ENCODE measurements at places on chromosomes 1 and 21.

DNA sequence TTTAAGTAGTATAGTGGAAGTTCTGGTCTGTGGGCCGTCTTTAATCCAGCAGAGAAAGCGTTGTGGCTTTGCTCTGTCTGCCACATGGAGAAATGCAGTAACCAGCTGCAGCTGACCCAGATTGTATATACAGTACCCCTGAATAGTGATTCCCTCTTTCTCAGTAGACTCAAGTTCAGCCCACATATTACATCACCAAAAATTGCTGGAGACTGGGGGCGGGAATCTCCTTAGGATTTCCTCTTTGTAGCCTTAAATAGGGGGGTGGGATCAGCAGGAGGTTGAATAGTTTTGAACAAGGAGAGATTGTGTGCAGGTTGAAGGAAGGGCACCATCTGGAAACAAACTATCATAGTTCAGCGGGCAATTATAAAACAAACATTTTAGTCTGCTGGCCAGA, at the start of gene ANGPTL1:
Gene ANGPTL1, minus strand, starts transcription at position 134 of the 400 bp plus-strand sequence. CDS start 5,301 bp downstream, outside the sequence.
- no peak for DNase-seq

GRCh38 chr1:15678578-15678977, 5.5 kb upstream of the PLEKHM2 start:
- no peak for DNase-seq

DNA sequence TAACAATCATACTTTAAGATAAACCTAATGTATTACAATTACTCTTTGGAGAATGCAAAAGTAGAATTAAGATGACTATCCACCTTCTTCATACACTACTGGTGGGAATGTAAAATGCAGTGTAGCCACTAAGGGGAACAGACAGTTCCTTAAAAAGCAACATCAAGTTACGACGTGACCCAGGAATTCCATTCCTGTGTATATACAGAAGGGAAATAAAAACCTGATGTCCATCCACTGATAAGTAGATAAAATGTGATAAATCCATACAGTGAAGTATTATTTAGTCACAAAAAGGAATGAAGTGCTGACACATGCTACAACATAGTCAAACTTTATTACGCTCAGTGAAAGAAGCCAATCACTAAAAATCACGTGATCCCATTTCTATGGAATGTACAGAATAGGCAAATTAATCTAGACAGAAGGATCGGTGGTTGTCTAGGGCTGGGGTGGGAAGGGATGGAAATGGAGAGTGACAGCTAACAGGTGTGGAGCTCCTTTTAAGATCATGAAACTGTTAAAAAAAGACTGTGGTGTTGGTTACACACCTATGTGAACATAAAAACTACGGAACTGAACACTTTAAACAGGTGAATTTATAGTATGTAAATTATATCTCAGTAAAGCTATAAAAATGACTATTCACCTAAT, 42.1 kb downstream of the NRIP1 start:
- DNase-seq: no peak

GRCh38 chr21:18382141-18382540, 21.4 kb downstream of the TMPRSS15 start:
- no peak for DNase-seq

DNA sequence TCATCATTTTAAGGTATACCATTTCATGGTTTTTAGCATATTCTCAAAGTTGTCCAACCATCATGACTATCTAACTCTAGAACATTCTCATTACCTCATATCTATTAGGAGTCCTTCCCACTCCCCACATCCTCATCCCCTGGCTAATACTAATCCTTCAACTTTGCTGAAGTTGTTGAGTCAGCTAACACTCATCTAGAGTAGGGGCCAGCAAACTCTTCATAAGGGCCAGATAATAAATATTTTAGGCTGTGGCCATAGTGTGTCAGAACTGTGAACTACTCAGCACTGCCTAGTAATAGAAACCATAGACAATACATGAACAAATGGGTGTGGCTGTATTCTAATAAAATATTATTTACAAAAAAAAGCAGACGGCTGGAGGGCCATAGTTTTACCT, 43.0 kb downstream of the TOR3A start:
- DNase-seq: no peak

DNA sequence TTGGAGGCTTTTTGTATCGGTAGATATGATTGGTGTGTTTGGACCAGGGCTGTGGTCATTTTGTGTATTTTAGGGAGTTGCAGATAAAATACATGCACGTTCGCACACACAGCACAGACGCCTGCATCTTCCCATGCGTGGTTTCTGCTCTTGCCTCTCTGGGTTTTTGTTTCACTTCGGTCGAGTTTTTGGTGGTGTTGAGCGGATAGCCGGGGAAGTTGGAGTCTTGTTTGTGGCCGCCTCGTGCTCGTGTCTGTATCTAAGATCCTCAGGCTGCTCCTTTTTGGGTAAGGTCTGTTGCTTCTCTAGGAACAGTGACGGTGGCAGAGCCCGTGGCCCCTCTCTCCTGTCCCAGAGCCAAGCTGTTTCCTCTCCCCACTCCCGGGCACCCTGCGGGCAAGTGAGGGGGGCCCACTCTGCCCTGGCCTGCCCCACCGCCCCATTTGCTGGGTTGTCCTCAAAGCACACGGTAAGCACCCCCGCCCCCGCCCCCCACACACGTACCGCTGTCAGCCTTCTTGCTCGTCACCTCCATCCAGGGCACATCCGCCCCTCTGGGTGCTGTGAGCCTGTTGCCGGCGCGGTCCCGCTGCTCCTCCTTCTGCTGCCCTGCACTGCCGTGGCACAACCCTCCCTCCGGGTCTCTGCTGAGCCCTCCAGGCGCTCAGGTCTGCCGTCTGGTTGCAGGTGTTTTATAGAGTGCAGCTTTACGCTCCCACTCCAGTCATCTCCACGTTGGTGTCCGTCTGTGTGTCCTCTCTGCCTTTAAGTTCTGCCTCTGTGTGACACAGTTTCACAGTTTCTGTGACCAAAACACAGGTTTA, 51.9 kb downstream of the AGPAT3 start:
- DNase-seq: no peak

GRCh38 chr1:15282810-15283474, 35.9 kb downstream of the FHAD1 start:
- DNase-seq: no peak

DNA sequence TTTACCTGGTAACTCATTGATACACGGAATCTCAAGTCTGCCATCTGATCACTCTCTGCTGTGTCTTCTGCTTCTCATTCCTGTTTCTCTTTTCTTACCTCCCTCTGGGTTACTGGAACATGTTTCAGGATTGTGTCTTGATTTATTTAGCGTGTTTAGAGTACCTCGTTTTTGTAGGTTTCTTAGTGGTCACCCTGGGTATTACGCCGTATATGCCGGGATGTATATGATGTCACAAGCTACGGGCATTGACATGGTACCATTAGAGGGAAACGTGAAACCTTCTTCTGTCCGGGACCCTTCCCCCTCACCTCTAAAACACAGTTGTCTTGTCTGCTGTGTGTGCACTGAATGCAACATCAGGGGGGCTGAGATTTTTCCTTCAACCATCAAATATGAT, 2.8 kb downstream of the ACTRT2 start:
- no peak for DNase-seq

- peak; percentile 49 for DNase-seq
These were observed 7.9 kb downstream of the ACOT7 start for GRCh38 chr1:6385488-6386191.

DNA sequence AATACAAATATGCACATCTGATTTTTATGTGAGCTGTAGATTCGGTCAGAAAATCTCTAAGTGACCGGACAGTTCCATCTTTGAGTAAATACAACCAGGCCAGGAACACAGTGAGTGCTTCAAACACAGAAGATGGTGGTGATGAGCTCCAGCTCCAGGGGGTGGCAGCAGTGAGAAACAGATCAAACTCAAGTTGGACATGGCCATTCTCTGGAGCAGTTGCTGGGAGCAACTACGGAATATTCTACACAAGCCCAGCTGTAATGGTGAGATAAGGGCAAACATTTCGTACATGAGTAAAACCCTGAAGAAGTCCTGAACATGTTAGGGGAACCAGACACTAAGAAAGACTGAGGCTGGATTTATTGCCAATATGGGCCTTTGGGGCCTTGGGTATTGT, 100.7 kb downstream of the BARHL2 start:
- DNase-seq: no peak

DNA sequence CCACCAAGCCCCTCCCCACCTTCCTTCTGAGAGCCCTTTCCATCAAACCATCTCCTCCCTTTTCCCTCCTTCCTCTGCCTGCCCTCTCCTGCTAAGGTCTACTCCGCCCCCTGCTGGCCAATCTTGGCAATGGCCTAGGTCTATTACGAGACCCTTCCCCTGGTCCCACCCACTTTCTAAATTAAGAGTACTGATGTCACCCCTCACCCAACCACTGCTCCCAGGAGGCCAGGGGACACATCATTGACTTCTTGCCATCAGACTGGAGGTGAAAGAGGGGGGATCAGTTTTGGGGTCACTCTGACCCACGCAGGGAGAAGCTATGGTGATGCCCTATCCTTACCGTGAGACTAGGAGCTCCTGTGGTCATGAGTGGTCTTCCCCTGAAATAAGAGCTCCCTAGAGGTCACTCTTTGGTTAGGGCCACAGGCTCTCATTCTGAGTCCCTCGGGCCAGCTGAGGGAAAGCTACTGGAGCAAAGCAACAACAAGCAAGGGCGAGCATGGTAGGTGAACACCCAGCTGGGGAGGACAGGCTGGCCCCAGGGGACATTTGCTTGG, 34.6 kb upstream of the S100A7 start:
- no peak for DNase-seq

GRCh38 chr1:27804791-27805190, 25.8 kb upstream of the PPP1R8 start:
- DNase-seq: no peak

- DNase-seq: no peak
These were observed 24.2 kb downstream of the ENO1 start for GRCh38 chr1:8854240-8854639.

GRCh38 chr1:228785366-228786330, 50.4 kb downstream of the RHOU start:
- DNase-seq: no peak

DNA sequence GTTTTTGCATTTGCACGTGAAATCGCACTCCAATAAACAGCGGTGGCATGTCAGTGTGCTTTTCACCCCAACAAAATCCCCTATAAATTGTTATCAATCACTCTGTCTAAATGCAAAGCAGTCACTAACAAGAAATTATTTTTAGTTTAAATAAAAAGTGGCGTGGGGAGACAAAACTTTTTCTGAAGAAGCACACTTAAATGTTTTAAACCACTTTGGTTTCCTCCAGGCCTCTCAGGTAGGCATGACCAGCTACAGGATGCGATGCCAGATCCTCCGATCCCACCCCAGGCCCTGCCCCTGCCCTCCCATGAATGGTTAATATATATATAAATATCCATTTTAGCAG, 3.6 kb downstream of the FMO1 start:
- DNase-seq: no peak

GRCh38 chr1:31677949-31678348, 25.9 kb downstream of the COL16A1 start:
- DNase-seq: no peak

GRCh38 chr1:231842441-231842840, 215.9 kb downstream of the DISC1 start:
- DNase-seq: no peak

DNA sequence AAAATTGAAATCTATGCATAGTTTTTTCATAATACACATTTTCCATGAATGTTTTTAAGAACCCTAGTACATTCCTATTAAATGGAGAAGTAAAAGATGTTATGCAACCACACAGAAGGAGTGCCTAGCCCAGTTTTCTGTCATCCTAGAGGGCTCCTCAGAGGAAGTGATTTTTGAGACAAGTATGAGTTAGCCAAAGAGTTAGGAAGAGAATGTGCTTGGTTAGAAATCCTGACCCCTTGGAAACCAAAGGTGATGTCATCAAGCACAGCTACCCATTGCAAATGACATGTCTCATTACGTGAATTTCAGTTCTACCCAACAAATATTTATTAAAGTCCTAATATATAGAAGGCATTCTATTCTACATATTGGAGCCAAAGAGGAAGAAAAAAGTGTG, 88.9 kb upstream of the TNFSF4 start:
- no peak for DNase-seq

- no peak for DNase-seq
These were observed 5.6 kb downstream of the GNG12 start for GRCh38 chr1:67827688-67828087.

- no peak for DNase-seq
These were observed at the start of gene FNDC5 for GRCh38 chr1:32870615-32871363. TSS of gene FNDC5 (minus strand) at chr1:32870912.

DNA sequence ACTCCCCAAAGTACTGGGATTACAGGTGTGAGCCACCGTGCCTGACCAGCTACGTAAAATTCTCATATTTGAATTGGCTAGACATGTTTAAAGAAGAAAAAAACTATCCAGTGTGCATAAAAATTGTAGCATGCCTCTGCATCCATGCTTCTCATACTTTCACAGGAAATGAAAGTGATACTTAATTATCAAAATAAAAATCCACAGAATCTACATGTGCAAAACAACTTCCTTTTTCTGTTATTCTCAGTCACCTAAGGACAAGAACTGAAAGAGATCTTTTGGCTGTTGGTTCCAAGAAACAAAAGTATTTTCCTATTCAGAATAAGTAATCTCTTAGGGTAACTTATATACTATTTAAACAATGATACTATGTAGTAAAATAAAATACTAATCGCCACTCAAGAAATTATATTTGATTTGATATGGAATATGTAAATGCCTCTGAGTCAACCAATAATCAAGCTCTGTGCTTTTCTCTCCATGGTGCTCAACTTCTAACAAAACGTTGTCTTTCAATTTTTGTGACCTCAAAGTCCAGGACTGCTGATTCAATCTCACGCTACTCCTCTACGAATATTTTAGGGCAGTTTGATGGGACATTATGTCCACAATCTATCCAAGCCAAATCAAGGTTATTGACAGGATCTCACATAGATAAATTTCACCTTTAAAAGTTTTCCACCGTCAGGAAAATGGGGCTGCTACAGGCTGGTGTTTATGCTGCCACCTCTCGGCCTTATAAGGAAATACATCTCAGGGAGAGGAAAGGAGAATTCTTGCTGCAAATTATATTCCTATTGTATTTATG, 102.7 kb downstream of the ZNF281 start:
- no peak for DNase-seq

GRCh38 chr21:27426196-27426595, 459.3 kb upstream of the ADAMTS5 start:
- no peak for DNase-seq

- DNase-seq: no peak
These were observed 98.3 kb downstream of the GLIS1 start for GRCh38 chr1:53640701-53641075.

DNA sequence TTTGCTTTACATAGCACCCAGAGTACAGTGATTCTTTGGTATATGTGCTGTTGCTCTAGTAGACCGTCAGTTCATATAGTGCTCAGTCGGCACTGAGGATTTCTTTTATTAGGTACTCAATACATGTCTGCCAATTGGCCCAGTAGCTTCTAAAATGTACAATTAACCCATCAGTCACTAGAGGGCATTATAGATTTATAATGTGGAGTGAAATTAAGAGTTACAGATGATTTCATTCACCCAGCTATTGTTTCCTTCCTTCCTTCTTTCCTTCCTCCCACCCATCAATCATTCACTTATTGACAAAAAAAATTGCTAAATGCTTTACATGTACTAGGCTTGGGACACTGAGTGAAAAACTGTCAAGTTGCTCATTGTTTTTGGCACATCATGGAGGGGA, 263.6 kb upstream of the USP24 start:
- no peak for DNase-seq

Data from hypothalamus (tissue), 51 donors.